Activated gamma-delta T cell (primary cell): ENCODE measurements at places on chromosomes 5 and 9.

GRCh38 chr9:14062586-14063221 is 251.2 kb downstream of the NFIB start:
- no peak for DNase-seq

DNA sequence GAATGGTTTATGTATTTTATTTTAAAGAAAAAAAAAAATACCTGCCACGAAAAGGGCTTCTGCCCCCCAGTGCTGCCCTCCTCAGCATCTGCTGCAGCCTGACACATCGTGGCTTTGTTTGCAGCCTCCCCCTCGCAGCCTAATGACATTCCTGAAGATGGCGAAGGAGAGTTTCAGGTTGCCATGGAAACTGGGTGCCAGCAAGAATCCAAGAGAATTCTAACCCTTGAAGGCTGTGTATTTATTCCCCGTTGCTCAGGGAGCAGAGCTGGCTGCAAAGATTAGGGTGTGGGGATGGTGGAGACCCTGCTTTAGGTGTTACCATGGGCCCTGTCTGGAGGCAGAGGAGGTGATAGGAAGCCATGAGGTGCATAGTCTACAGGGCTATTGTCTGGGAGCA is 126.6 kb downstream of the NSG2 start:
- no peak for DNase-seq

DNA sequence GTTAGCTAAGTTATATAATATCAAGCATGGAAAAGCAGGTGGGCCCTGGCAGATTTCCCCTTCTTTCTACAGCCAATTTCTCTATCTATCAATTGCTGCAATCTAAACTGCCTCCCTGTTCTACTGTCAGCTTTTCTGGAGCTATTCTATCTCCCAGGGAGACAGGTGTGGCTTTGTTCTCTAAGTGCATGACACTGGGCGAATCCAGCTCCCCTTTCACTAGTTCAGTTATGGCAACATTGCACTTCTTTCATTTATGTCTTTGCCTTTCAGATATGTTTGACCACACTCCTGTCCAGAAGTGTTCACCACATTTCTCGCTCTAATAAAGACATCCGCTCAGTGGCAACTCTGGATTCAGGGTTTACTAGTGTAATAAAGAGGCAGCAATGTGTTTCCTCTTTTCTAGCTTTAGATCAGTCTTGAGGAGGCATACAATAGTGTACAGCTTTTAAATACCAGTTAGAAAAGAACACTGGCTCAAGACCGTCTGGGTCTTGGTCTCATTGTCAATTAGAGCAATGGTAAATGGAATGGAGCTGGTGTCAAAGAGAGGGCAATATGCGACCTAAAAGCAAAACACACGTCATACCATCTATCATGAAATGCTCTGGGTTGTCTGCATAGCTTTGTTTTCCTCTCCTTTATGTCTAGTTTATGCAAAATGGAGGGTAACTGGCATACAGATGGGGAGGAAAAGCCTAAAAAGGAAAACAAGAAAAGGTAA is 197.0 kb downstream of the SLF1 start:
- no peak for DNase-seq

DNA sequence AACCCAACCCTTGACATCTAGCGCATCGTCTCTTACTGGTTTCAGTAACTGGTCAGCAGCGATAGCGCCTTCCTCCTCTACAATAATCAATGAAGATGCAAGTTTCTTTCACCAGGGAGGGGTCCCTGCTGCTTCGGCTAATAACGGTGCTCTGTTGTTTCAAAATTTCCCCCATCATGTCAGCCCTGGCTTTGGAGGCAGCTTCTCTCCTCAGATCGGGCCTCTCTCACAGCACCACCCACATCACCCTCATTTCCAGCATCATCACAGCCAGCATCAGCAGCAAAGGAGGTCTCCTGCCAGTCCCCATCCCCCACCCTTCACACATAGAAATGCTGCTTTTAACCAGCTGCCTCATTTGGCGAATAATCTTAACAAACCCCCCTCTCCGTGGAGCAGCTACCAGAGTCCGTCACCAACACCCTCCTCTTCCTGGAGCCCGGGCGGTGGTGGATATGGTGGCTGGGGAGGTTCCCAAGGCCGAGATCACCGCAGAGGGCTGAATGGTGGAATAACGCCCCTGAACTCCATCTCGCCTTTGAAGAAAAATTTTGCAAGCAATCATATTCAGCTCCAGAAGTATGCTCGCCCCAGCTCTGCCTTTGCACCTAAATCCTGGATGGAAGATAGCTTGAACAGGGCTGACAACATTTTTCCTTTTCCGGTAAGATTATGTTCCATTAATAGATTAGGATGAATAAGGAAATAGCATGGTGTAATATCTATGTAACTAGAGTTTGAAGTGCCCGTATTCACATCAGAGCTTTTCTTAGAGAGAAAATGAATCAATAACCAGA is 2.2 kb downstream of the CPEB4 start:
- DNase-seq: no peak

GRCh38 chr5:168132241-168132641 is 159.2 kb upstream of the WWC1 start:
- DNase-seq: no peak

DNA sequence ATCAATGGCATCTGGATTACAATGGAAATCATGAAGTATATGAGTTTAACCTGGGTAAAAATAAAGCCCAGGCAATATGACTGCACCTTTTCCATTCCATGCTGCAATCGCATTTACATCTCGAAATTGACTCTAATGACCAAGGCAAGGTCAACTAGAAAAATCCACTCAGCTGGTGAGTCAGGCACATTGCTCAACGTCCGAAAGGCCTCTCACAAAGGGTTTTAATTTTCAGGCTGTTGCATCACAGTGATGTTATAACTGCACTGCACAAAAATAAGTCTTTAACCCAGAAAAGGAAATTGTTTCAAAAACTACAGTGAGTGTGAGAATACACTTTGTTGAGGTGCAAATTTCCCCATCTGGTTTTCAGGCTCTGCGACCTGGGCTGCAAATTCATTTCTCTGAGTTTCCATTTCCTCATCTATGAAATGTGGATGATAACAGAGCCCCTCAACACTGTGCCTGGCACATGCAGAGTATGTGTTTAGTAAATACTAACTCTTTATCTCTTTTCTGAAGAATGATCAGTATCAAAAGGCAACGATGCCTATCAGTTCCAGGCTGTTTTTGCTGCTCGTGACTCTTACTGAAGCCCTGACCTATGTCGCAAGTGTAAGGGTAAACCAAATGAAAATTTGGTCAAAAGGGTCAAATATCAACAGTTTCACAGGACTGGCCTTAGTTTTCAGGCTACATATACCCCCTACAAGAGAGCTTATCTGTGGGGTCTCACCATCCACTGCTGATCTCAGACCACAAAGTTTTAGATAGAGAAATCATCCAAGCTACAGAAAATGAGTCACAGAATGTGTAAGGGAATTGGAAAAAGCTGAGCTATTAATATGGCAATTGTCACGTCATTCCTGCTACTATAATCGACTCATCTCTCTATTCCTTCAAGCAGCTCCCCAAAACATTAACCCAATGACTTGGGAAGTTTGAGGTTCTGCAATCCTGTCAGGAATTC is 4.1 kb downstream of the NFIL3 start:
- no peak for DNase-seq

DNA sequence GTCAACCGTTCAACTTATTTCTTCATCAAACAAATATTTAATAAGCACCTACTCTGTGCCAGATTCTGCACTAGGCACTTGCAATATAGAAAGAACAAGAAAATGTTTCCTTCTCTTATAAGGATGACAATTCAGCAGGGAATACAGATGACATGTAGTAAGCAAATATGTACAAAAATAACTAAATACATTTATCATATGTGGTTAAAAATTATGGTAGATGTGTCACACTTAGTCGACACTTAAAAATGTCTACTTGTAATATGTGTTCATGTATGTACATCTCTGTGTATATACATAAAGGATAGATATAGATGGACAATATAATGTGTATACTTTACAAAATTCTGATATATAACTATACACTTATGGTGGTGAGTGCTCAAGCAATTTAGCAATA is 417.0 kb upstream of the MEF2C start:
- no peak for DNase-seq

DNA sequence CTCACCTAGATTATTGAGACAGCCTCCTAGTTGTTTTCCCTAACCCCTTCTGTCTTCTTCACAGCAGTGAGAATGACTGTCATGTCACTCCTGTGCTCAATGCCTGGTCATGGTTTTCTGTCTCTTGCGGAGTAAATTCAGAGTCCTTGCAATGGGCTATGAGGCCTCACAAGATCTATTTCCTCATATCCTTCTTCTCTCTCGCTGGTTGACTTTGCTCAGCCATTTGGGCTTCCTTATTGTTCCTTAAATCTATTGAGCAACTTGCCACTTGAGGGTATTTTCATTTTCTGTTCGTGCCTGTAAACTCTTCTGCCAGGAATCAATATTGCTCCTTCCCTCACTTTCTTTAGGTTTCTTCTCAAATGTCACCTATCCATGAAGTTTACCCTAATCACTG is 9.0 kb downstream of the PPP3R2 start:
- DNase-seq: no peak

- DNase-seq: no peak
Observed at GRCh38 chr5:95533761-95534160, 21.0 kb downstream of the SKIC3 start.

- DNase-seq: no peak
Observed at GRCh38 chr9:1938675-1939170, 76.4 kb upstream of the SMARCA2 start.

GRCh38 chr5:113378514-113378913 is 56.3 kb downstream of the TSSK1B start:
- DNase-seq: no peak

DNA sequence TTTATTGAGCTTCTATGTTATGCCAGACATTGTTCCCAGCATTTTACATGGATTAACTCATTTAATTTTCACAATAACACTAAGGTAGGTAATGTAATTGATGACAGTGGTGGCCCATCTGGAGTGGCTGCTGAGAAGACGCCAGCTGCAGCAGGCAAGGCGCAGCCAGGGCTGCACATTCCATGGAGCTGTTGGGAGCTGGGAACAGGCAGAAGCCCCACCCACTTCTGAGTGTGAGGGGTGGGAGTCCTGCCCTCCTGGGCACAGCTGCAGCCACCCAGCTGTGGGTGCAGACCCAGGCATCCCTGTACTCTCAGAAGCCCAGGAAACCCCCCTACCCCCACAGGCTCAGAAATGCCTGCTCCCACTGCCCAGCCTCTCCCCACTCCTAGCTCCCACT is 183.3 kb downstream of the DEPDC1B start:
- DNase-seq: no peak

DNA sequence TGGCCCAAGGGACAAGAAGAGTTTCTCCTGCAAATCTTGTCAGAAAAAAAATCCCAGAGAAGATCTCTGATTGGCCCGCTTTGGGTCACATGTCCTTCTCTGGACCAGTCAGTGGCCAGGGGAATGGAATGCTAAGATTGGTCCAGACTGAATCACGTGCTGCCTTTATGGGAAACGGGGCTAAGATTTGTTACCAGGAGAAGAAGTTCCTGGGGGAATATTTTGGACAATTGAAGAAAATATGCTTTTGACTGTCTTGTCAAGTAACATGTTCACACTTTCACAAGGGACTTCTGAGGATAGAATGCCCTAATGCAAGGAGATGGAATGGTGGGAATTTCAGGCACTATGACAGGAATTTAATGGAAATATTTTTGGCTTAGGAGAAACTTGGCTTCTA is 74.1 kb upstream of the SH3PXD2B start:
- DNase-seq: no peak

DNA sequence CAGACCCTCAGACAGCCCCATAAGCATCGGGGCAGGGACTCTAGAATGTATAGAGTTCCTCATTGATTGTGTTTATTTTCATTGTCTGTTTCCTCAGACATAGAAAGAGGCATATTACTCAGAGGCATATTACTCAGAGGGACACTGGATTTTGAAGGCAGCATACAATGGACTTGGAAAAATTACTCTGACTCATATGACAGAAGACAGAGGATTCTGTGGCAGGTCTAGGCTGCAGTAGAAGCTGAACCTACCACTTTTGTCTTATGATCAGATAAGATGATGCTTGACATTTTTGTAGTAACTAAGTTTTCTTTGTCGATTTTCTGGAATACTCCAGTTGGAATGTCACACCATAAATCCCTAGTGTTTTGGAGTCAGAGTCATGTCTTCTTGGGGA is 105.2 kb downstream of the ST8SIA4 start:
- DNase-seq: no peak

DNA sequence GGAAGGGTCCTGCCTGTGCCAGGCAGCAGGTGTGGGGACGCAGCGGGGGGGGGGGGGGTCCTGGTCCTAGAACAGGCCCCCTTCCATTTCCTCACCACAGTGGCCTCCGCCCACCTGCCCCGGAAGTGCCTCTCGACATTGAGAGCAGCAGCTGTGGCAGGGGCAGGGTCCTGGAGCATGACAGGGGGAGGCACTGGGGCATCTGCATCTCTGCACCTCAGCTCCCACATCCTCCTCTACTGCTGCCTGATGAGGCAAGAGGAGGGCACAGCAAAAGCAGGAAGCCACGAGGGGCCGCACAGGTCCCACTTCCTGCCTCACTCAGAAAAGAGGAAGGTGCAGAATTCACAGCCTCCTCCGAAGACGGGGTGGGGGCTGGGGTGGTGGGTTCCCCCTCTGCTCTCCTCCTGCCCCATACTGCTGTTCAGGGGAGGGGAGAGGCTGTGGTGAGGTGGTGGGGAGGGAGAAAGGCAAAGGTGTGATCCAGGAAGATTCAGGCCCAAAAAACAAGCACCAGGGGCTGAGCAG is 14.8 kb downstream of the AKNA start:
- peak; percentile 69 for DNase-seq

DNA sequence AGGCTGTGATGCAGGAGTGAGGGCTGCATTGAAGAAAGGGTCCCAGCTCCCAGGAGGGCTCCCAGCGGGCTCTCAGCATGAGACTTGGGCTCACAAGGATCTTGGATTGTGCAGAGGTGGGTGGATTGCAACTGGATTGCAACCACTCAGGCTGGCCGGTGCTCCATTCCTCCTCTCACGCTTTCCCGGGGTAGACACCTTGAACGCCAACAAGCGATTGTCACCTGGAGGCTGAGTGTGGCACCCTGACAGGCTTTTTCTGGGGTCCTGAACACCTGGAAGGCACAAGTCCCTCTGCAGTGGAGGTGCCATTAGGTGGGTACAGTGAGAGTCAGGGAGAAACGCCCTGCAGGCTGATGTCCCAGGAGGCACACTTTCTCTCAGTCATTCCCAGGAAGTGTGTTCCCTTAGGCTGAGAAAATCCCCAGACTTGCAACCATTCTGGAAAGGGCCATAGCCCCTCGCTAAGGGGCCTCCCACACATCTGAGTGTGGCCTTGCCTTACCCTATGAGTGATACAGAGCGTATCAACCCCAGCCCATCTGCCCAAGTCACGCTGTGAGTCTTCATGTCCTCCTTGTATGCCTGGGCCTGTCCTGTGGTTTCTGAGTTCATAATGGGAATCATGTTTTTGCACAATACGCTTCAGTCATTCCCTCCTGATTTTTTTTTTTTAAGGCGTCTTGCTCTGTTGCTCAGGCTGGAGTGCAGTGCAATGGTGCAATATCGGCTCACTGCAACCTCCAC is 488.1 kb downstream of the IRX1 start:
- no peak for DNase-seq

DNA sequence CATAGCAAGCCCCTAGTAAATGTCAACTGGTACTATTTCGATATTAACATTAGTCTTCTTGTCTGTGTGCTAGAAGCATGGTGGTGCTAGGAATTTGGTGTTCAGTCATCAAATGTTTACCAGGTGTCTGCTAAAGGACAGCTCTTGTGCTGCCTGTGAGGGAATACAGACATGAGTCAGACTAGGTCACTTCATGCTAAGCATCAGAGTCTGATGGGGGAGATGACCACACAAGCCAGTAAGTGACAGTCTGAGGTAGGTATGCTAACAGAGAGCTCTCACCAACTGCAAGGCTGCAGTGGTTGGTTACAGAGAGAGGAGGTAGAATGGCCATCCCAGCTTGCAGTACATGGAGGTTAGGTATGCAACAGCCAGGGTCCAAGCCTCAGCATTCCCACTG is 320.9 kb downstream of the CDK5RAP2 start:
- no peak for DNase-seq
